Urinary bladder (tissue), 4 donors: ENCODE measurements at places on chromosomes 12 and 14.

DNA sequence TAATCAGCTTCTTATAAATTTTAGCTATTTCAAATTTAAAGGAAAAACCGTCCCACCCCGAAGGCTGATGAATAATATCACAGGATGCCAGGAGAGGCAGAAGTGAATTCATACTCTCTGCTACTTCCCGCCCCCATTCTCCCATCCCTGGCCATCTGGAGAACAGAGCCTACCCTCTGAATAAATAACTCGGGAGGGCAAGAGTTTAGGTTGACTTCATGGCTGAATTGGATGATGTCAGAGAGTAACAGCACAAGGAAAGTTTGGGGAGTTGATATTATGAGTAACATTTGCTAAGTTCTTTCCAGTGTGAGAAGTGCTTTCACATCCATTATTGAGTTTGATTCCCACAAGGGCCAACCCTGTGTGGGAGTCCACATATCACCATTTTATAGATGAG is 241.6 kb downstream of the EGLN3 start:
- DNase-seq: no peak

DNA sequence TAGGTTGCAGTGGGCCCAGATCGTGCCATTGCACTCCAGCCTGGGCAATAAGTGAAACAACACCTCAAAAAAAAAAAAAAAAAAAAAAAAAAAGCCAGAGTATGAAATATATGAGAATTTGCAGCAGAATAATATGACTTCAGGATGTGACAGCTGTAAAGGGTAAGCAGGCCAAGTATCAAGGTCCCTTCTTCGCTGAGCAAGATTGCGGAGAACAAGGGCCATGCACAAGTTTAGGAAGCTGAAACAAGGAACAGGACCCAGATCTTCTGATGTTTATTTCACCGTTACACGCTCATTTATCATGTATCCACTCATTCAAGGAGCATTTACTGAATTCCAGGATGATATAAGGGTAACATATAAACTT is 659 bp upstream of the FOXJ2 start:
- no peak for DNase-seq

DNA sequence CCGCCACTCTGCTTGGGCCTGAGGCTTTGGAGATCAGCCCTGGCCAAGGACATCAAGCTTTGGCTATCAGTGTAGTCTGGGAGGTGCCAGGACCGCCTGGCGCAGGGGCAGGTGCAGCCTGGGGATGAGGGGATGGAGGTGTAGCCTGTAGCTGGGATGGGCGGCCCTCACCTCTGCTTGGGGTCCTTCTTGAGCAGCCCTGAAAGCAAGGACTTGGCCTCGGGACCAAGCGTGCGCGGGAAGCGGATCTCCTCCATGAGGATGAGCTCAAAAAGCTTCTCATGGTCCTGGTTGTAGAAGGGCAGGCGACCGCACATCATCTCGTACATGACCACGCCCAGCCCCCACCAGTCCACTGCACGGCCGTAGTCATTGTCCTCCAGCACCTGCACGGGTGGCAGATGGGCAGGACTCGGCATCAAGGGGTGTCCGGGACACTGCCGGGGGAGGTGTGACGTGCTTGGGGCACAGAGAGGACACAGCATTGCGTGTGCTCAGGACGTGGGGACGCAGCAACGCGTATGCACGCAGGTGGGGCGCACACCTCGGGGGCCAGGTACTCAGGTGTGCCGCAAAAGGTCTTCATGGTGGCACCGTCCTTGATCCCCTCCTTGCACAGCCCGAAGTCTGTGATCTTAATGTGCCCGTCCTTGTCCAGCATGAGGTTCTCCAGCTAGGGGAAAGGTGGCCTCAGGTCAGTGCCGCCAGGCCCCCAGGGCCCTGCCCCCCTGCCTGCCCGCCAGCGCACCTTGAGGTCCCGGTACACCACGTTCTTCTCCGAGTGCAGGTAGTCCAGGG is 20.0 kb downstream of the SIVA1 start:
- no peak for DNase-seq

GRCh38 chr14:23544511-23545447 is 6.8 kb downstream of the ZFHX2 start:
- no peak for DNase-seq

DNA sequence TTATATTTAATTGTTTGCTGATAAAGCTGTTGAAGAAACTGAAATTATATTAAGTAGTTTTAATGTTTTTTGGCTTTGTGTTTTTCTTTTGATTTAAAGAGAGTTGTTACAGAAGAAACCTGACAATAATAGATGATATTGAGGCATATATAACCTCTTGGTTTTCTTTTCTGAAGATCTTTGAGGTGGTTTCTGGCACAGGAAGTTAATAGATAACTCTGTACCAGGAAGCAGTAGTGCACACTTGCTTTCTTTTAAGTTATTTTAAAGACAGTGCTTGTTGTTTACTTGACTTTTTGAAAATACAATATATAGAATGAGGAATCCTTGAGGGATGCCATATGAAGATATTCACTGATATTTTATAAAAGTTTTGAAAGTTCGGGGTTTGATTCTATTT is 209.0 kb upstream of the FBXO33 start:
- no peak for DNase-seq

DNA sequence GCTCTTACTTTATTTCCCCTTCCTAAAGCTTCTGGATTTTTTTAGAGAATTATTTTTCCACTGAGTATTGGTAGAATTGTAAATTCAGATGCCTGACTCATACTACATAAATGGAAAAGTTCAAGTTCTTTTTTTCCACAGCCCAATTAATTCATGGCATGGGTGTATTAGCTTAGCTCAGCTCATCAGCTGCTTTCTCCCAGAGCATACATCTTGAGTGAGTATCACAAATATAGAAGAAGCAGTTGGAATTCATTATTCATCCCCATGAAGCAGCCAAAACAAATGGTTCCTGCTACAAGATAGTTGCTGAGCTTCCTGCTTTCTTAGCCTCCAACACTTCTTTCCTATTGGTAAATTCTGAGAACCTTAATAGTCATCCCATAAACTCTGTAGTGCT is 105.1 kb downstream of the C12orf50 start:
- no peak for DNase-seq

GRCh38 chr12:20375560-20375959 is 7.2 kb downstream of the PDE3A start:
- DNase-seq: no peak
